MCF 10A (cell line): ENCODE measurements at places on chromosomes 2 and 18. TPM values are rescaled to one million over a fixed set of nuclear protein-coding genes. Genes with fewer than 3 reads are reported as not detected.

DNA sequence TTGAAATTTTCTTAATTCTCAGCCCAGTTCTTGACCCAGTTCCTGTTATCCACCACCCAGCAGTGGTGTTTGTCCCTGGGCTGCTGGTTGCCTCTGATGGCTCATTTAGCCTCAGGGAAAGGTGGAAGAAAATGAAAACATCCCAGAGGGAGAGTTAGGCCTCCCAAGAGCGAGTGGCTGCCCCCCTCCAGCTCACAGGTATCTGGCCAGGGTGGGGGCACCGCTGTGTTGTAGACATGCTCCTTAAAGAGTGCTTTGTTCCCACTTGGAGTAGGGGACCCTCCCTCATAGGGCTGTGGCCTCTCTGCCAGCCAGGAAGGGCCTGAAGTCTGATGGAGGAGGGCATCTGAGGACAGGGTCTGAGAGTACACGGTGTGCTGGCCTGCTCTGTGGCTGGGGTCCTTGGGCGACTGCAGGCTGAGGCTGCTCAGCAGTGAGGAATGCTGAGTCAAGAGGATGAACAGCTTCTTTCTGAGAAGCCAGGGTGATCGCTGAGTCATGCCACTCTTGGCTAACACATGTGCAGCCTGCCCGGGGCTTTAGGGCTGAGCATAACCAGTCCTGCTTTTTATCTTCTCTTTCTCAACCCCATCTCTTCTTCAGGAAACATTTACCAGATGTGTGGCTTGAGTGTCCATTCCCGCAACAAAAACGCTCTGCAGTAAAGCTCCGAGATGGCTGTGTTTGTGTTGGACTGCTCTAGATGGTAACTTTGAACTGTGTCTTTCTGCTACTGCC, 72.3 kb downstream of the IL1R2 start:
- no peak overlapping the region for H3K4me3 ChIP-seq
- no peak overlapping the region for H3K27ac ChIP-seq
- peak; percentile 97 for DNase-seq

RAX gene
- total RNA-seq = not detected in 2 replicates

DNA sequence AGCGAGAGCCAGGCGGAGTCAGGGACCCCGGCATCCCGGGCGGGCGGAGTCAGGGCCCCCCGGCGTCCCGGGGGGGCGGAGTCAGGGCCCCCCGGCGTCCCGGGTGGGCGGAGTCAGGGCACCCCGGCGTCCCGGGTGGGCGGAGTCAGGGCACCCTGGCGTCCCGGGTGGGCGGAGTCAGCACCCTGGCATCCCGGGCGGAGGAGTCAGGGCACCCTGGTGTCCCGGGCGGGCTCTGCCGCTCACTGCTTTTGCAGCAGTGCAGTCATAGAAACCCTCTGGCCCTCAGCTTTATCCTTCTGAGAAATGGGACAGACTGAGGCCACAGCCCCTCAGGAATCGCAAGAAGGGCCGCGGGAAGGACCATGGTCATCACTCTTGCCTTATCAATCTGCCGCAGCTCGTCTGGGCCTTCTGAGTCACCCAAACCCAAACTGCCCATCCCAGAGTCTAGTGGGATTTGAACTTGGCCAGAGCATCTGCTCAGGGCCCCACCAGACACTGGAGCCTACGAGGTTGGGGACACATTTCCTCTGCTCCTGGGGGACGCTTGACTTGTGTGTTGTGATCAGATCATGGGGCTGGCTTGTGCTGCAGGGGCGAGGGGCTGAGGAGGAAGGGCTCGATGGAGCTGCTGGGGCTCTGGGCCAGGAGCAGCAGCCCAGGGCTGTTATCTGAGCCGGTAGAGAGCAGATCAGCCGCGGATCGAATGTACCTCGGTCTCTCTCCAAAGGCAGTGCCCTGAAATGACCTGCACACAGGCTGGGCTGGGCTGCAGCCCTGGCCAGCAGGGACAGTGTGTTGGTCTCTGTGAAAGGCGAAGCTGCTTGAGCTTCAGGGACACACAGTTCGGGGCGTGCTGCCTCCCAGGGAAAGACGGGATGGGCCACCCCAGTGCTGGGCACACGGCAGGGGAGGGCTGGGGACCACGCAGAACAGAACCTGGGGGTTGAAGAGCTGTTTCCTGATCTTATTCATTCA, 290.1 kb upstream of the HDAC4 start:
- no peak overlapping the region for H3K4me3 ChIP-seq
- H3K4me1 ChIP-seq = no peaks in the 10 kb centered on the region
- DNase-seq = no peak
- H3K36me3 ChIP-seq = no peaks in the 10 kb centered on the region
- no peak overlapping the region for H3K27ac ChIP-seq
- H3K27me3 ChIP-seq = peaks cover 60% of the 10 kb centered on the region

GRCh38 chr2:49598231-49598630, 443.9 kb upstream of the FSHR start:
- no peaks in the 10 kb centered on the region for H3K27me3 ChIP-seq
- no peak overlapping the region for H3K4me3 ChIP-seq
- H3K27ac ChIP-seq = no peak overlapping the region
- no peaks in the 10 kb centered on the region for H3K36me3 ChIP-seq
- no peak for DNase-seq
